ENCODE measurements at places on chromosomes 6 and 20.

DNA sequence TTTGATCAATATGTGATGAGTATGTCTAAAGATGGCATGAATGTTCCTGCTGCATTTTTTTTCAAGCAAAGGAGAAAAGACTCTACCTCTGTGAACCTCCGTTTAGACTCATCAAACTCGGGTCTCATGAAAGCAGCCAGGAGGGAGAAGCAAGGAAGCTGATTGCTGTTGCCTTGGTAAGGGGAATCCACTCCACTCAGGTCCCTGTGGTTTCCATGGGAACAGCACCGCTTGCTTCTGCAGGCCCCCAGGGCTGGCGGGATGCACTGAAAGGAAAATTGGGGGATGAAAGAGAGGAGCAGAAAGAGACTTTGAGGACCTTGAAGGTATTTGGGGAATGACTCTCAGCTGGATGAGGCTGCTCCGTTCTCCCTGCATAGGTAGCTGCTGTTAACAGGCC is 249.6 kb upstream of the RIN2 start:
- H3K27me3 ChIP-seq: no peaks in the 10 kb centered on the region
- H3K36me3 ChIP-seq: no peaks in the 10 kb centered on the region
- no peak for DNase-seq

- no peak overlapping the region for H3K27ac ChIP-seq
- H3K36me3 ChIP-seq: peaks cover 13% of the 10 kb centered on the region
- H3K4me3 ChIP-seq: no peak overlapping the region
- DNase-seq: no peak
- no peaks in the 10 kb centered on the region for H3K4me1 ChIP-seq
These were observed 25.0 kb downstream of the FOXP4 start for GRCh38 chr6:41571021-41571780.

GRCh38 chr6:125111219-125111983 is 42.2 kb upstream of the TPD52L1 start:
- no peak for DNase-seq
- H3K4me3 ChIP-seq: no peak overlapping the region
- no peak overlapping the region for H3K27ac ChIP-seq
- H3K36me3 ChIP-seq: no peaks in the 10 kb centered on the region

GRCh38 chr20:39913274-39913673 is 775.8 kb downstream of the MAFB start:
- H3K27ac ChIP-seq: no peak overlapping the region
- no peak overlapping the region for H3K4me3 ChIP-seq
- H3K4me1 ChIP-seq: no peaks in the 10 kb centered on the region
- H3K27me3 ChIP-seq: no peaks in the 10 kb centered on the region
- DNase-seq: no peak
- H3K36me3 ChIP-seq: no peaks in the 10 kb centered on the region

DNA sequence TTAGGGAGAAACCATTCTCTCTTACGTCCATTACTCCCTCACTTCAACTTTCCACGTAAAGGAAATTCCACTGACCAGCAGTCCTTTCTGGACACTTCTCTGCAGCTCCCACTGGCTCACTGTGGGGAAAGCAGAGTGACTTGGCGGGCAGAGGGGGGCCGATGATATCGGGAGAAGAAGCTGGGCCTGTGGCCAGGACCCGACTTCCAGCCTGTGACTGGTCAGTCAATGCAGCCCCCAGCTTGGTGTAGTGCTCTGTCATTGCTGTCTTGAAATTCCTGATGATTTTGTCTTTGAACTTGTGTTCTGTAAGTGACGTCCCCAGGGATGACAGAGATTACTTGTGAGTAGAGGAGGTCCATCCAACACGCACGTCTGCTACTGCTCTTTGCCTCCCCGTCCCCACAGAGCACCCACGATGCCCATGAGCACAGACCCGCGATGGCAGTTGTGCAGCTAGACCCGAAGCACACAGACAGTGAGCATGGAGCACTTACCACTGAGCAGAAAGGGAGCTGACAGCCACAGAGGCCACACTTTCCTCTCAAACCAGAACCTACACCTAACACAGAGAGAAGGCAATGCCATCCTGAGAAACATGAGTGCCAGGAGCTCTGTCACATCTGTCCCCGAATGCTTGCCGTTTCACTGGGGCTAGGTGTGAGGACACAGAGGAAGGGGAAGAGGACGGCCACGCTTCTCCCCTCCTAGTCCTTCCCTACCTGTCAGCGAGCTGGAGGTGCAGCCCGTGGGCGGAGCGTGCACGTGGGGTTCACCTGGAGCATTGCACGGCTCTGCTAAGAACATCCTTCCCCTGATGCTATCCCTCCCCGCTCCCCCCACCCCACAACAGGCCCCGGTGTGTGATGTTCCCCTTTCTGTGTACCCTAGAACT is 25.7 kb downstream of the DACT2 start:
- no peak overlapping the region for H3K27ac ChIP-seq
- H3K27me3 ChIP-seq: no peaks in the 10 kb centered on the region
- no peak overlapping the region for H3K4me3 ChIP-seq
- no peaks in the 10 kb centered on the region for H3K36me3 ChIP-seq
- no peak for DNase-seq

GRCh38 chr6:81755551-81755950 is 3.1 kb upstream of the TENT5A start:
- no peak for DNase-seq
- no peaks in the 10 kb centered on the region for H3K27me3 ChIP-seq
- no peak overlapping the region for H3K27ac ChIP-seq
- no peaks in the 10 kb centered on the region for H3K36me3 ChIP-seq
- H3K4me3 ChIP-seq: no peak overlapping the region

DNA sequence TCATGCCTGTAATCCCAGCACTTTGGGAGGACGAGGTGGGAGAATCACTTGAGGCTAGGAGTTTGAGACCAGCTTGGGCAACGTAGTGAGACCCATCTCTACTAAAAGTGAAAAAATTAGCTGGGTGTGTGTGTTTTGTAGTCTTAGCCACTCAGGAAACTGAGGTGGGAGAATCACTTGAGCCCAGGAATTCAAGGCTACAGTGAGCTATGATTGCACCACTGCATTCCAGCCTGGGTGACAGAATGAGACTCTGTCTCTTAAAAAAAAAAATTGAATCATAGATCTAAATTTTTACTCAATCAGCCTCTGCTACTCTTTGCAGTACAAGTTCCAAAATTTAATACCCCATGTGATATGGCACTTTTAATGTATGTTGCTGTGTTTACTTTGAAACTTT is 121.6 kb downstream of the ARMC2 start:
- DNase-seq: no peak
- H3K4me3 ChIP-seq: no peak overlapping the region
- H3K27ac ChIP-seq: no peak overlapping the region
- no peaks in the 10 kb centered on the region for H3K4me1 ChIP-seq
- no peaks in the 10 kb centered on the region for H3K36me3 ChIP-seq

DNA sequence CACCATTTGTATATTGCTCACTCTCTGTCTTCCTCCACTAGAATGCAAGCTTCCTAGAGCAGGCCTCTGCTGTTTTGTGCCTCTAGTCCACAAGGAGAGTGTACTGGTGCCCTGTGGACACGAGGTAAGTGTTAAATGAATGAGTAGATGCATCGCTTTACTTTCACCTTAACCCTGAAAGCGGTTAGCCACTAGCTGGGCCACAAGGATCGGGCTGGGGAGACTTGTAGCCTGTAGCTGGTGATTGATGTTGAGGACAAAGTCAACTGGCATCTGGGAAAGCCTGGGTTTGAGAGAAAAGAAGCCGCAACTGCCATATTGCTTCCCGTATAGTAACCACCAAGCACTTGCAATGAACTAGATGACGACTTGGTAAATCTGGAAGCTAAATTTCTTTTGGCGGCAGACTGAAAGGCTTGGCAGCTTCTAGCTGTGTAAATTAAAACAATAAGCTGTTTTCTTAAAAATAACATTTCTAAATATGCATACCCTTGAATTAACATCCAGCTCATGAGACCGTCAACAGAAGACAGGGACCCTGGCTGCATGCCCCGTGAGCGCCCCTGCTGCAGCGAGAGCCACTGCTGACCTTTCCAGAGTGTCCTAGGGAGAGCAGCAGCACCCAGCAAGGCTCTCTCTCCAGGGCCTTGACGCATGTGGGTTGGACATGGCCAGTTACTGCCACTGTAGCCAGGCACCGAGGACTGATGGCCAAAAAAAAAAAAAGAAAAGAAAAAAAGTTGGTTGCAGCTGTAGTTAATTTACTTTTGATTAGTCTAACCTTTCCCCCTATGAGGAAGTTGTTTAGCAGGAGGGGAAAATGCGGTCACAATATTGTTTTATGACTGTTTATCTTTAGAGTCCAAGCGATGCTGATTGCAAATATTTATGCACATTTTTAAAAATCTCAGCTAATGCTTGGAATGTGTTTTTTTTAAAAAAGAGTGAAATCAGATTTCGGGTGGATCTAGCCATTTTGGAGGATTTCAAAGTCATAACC is 315.1 kb downstream of the TFAP2C start:
- no peak overlapping the region for H3K27ac ChIP-seq
- DNase-seq: no peak
- H3K4me1 ChIP-seq: no peaks in the 10 kb centered on the region
- no peak overlapping the region for H3K4me3 ChIP-seq
- no peaks in the 10 kb centered on the region for H3K36me3 ChIP-seq
- H3K27me3 ChIP-seq: no peaks in the 10 kb centered on the region

DNA sequence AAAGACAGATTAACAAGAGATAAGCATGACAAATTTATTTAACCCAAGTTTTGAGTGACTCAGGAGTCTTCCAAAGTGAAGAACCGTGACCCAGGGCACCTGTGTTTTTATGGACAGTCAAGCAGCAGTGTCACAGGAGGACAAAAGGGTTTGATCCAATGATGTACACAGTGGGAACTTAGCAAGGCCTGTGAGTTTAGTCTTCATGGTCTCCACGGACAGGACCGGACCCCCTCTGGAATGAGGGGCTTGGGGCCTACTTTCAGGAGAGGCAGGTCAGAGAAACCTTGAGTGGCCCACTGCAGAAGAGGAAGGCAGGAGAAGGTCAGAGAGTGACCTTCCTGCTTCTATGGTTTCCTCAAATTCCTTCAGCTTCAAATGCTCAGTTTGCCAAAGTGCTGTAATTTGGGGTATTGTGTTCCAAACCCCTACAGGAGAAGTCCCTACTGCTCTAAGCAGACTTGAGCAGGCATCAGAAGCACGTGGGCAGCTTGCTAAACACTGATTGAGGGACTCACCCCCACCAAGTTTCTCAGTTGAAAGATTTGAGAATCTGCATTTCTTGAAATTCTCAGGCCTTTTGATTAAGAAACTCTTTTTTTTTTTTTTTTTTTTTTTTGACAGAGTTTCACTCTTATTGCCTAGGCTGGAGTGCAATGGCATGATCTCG is 26.4 kb upstream of the ZMYND8 start:
- H3K27ac ChIP-seq: no peak overlapping the region
- DNase-seq: no peak
- no peaks in the 10 kb centered on the region for H3K4me1 ChIP-seq
- H3K4me3 ChIP-seq: no peak overlapping the region
- H3K36me3 ChIP-seq: no peaks in the 10 kb centered on the region
- no peaks in the 10 kb centered on the region for H3K27me3 ChIP-seq

DNA sequence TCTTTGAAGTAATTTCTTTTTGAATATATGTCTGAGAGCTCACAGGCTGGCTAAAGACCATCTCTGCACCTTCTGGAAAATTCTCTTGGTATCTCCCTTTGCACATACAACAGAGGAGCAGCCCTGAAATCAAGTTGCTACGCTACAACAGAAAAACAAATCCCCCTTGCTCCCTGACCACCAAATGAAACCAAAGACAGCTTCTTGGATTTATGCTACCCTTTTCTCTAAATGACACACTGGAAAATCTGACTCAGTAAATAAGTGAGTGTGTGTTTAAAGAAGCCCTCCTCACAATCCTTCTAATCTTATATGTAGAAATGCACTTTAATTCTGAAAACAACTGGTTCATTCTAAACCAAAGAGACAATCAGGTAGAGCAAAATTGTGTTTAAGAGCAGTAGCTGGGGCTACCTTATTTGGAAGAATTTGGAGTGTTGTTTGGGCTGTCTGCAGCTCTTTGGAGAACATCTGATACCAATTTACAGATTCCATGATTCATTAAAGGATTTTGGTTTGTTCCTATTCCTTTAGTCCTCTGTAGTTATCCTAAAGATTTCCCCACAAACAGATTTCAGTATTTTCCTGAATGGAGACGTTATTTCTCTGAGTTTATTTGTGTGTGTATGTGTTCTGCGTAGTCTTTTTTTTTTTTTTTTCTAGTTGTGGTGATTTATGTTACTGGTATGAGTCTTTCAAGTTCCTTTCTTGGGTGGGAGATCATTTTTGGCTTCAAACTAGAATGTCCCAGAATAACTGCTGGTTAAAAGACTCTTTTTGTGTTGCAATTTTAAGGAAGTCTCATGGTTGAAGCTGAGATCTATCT is 36.4 kb upstream of the UTRN start:
- no peak for DNase-seq
- no peak overlapping the region for H3K27ac ChIP-seq
- no peaks in the 10 kb centered on the region for H3K4me1 ChIP-seq
- no peaks in the 10 kb centered on the region for H3K36me3 ChIP-seq
- H3K4me3 ChIP-seq: no peak overlapping the region

GRCh38 chr6:128112494-128112893 is 211.6 kb upstream of the THEMIS start:
- DNase-seq: no peak
- H3K36me3 ChIP-seq: no peaks in the 10 kb centered on the region
- no peak overlapping the region for H3K27ac ChIP-seq
- no peaks in the 10 kb centered on the region for H3K4me1 ChIP-seq
- peak overlapping the region; percentile 14 for H3K4me3 ChIP-seq

DNA sequence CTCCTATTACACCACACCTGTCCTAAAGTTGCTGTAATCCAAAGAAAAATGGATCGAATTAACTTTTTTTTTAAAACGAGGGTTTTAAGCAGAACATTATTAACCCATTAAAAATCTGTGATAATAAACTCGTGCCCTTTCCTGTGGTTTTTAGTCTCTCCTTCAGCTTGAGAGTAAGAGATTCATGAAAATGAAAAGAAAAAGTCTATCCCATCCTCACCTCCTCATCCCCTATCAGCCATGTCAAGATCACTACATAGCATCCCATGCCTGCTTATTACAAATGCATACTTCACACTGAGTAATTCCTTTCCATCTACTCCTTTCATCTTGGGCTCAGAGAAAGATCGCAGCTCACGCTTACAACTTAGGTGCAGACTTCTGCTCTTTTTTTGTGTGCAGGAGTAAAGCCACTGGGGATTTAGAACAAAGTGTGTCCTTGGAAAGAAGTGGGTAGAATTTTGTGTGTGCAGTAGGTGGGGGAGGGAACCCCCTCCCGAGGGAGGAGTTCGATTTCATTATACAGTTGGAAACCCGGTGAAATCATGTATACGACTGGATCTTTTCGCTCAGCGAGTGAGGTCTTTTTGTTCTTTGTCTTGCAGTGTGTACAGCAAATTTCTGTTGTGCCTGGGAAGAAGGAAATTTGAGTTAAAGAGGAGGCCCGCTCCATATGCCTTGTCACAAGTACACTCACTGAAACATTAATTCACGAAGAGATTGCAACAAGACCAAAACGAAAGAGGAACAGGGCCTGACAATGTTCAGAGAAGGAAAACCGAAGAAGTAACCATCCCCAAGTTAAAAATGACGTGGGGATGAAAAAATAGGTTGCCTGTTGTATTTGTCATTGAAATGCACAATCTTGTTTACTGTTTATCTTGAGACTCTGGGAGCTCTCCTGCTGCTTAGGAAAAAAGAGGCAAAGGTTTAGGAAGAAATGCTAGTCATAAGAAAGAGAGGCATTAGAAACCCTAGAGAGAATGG is 146.5 kb upstream of the ZNF217 start:
- H3K27ac ChIP-seq: peak overlapping the region; percentile 33
- H3K4me1 ChIP-seq: peaks cover 3% of the 10 kb centered on the region
- DNase-seq: no peak
- H3K27me3 ChIP-seq: no peaks in the 10 kb centered on the region

GRCh38 chr20:40941133-40941610 is 87.5 kb upstream of the TOP1 start:
- no peak overlapping the region for H3K4me3 ChIP-seq
- no peaks in the 10 kb centered on the region for H3K4me1 ChIP-seq
- no peaks in the 10 kb centered on the region for H3K36me3 ChIP-seq
- no peak overlapping the region for H3K27ac ChIP-seq
- no peaks in the 10 kb centered on the region for H3K27me3 ChIP-seq

Measured in effector memory CD4-positive, alpha-beta T cell (primary cell).